ENCODE measurements at places on chromosomes 4 and X. TPM values are rescaled to one million over a fixed set of nuclear protein-coding genes. Genes with fewer than 3 reads are reported as not detected.

The LNX1 gene
- total RNA-seq, result not detected

DNA sequence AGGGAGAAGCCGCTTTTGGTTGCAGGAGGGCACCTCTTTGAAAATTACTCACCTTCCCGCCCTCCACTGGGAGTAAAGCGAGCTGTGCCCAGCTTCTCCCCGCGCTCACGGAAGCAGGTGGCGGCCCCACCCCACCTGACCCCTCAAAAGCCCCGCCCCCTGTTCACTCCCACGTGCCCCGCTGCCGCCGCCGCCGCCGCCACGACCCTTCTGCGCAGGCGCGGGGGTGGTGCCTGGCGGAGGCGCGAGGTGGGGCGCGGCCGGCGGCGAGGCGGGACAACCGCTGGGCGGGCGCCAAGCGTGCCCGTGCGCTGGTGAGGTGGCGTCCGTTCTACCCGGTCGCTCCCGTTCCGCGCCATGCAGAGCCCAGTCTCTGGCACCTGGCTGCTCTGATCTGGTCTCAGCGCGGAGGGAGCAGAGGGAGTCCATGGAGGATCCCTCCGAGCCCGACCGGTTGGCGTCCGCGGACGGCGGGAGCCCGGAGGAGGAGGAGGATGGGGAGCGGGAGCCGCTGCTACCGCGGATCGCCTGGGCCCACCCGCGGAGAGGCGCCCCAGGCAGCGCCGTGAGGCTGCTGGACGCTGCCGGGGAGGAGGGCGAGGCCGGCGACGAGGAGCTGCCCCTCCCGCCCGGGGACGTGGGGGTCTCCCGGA is at the start of gene PI4K2B:
Gene PI4K2B, plus strand, starts transcription at position 297 of the 653 bp plus-strand sequence. Its CDS starts 131 bp downstream, at position 428.
- DNase-seq, result peak; percentile 64

DNA sequence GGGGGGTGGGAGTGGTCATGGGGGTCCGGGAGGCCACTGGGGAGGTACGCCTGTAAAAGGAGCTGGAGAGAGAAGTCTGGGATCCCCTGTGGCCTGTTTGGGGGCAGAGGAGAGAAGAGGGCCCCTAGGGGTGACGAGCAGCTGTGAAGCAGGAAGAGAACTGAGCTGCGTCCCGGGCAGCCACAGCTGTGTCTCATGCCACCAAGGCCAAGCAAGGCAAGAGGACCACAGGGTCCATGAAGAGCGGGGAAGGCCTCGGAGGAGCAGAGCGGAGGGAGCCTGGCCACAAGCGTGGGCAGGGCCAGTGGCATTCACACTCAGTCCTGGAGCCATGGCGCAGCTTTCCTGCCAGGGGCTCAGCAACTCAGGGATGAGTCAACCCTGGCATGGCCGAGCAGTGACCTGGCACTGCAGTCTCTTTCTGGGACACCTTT is 13.6 kb upstream of the NAT8L start:
- no peak for DNase-seq

The NSG1 gene
- not detected for total RNA-seq

- DNase-seq, result no peak
Measured at GRCh38 chrX:38327775-38328081, 419 bp upstream of the RPGR start.

The NDST3 gene
- 0.58 TPM for total RNA-seq

- no peak for DNase-seq
Measured at GRCh38 chr4:145935253-145936141, 3.1 kb downstream of the ZNF827 start.

The SULT1B1 gene
- total RNA-seq, result not detected

The TCEAL2 gene
- not detected for total RNA-seq

The C4orf51 gene
- not detected for total RNA-seq

DNA sequence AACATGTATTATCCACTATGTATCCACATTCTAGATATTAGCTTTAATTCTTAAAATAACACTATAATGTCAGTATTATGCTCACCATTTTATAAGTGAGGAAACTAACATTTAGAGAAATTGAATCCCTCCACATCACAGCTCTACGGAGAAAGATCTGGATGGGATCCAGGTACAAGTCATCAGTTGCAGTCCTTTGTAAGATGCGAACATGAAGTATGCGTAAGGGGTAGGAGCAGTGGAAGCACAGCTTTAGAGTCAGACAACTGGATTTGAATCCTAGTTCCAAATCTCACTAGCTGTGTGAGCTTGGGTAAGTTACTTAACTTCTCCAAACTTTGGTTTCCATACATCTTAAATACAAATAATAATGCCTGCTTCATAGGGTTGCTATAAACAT is 162.5 kb downstream of the ATP10D start:
- no peak for DNase-seq

The UGT2B11 gene
- not detected for total RNA-seq

The SOWAHB gene
- total RNA-seq, result not detected

The CLIC2 gene
- total RNA-seq, result 0.08 TPM

DNA sequence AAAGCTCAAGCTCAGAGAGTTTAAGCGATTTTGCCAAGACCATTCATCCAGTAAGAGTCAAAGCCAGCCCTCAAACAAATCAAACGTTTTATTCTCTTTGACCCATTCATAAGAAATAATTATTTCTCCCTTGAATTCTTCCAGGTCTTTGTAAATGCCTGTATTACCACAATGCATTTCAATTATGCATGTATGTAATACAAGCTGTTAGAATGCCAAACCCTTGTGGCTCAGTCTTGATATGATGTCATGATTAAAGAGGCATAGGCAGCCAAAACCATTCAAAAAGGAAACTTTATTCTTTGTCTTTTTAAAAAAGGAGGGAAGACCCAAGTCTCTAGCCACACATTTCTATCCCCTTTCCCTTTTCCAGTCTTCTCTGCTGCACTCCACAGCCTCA is 56.5 kb upstream of the PGM2 start:
- DNase-seq, result no peak

- no peak for DNase-seq
Measured at GRCh38 chrX:87299563-87300160, 217.9 kb upstream of the KLHL4 start.

The SLC6A14 gene
- total RNA-seq, result not detected

DNA sequence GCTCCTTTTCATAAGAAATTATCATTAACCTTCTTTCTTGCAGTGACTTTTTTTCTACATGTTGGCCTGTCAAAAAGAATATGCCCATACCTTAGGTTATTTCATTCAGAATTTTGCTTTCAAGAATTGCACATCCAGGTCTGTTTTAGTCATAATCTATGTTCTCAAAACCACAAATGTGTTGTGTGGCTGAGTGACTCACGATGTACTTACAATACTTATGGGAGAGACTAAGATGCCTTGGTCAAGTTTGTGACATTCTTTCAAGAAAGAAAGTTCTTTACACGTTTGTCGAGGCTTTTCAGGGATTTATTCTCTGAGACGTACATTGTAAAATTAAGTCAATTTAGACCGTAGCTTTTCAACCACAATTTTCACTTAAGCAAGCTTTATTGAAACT is 396.7 kb downstream of the FSTL5 start:
- no peak for DNase-seq

The GPR34 gene
- total RNA-seq, result not detected

The PPA2 gene
- total RNA-seq, result 104 TPM

DNA sequence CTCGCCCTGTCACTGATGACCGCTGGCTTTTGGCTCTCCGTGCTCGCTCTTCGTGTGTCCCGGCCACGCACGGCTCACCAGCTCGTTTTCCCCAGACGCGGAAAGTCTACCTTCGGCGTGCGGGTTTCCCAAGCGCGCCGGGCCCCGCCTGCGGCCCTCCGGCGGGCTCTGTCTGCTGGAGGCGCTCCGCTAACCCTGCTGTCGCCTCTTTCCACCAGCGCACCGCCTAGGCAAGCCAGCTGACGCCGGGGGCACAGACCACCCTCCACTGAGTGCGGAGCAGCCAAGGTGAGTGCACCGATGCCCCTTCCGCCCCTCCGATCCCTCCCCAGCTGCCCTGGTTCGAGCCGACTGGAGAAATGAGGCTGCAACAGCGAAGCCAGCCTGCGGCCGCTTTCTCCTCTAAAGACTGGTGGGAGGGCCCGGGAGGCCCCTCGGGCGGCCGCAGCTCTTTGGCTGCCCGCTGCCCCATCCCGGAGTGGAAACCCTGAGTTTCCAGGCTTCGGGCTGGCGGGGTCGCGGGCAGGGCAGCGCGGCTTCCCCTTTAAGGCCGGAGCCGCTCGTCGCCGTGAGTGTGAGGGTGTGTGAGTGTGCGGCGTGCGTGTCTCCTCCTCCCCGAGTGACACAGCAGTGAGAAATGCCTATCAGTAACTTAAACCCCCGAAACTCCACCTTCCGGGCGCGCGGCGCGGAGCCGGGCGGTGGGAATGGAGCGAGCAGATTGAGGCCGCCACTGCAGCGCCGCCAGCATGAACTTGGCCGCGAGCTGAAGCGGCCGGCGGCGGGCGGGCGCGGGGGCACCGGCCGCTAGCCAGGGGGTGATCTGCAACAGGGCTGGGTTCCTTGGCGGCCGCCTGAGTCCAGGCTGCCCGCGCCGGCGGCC is at the start of gene MAMLD1:
Gene MAMLD1, plus strand, starts transcription at position 719 of the 883 bp plus-strand sequence. CDS start 82,200 bp downstream, outside the sequence.
- DNase-seq, result peak; percentile 75

All from SJSA1 (cell line).